ENCODE measurements at places on chromosomes 4 and X.

- DNase-seq: peak; percentile 26
These were observed 9.5 kb downstream of the ASB5 start for GRCh38 chr4:176259330-176260090.

- peak; percentile 80 for DNase-seq
These were observed at the start of gene HDX for GRCh38 chrX:84501798-84502628. Gene HDX (minus strand): TSS chrX:84502453. CDS start chrX:84475397, 27,056 bp downstream.

DNA sequence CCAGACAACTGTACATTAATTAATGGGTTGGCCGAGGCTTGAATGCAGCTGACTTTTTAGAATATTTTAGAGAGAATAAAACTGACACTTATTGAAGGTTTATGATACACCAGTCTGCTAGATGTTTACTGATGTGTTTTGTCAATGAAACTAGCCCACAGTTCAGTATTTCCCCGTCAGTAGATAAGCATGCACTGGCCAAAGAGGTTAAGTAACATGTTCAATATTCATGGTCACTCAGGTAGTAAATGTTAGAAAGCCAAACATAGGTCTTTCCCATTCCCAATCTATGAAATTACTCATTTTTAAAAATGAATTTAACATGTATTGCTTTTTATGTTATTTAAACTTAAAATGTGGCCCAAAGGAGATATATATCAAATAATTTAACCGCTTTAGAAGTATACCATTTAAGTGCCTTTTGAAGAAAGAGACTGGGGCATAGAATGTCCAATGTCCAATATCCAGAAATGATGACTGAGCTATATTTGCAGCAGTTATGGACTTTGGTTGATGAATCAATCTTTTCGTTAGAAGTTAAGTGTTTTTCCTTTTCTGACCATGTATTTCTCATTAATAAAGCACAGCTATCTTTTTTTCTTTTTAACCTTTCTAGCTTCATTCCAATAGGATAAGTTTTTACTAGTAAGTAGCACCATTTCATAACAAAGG lies 156.1 kb downstream of the RAPGEF2 start:
- no peak for DNase-seq

DNA sequence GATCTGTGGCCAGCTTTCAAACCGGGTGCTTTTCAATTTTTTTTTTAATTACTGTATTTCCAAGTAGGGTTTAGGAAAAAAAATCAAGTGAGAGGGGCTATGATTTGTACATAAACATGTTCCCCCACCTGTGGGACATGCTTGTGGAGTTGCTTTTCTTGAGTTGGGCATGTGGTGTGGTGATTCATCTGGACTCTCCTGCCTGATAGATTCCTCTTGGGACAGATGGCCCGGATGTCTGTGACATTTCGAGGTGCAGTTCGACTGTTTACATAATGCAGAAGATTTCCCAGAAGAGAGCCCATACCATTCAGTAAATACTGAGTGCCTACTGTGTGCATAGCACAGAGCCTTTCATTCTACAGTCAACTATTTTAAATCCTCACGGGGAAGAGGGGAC lies 49.9 kb downstream of the DOCK11 start:
- no peak for DNase-seq

DNA sequence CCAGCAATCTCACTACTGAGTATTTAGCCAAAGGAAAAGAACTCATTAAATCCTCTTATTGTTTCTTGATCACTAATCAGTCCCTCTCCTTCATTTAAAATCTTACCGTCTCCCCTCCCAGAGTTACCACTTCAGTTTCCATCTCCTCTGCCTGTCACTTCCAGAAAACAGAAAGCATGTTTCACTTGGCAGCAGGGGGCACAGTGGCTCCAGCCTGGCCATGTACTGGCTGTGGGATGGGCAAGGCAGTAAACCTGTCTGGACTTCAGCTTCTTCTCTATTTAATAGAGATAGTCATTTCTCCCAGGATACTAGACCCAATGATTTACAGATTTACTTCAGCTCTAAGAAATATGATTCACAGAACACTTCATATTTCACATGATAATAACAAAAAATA lies 63.2 kb downstream of the CD40LG start:
- no peak for DNase-seq

DNA sequence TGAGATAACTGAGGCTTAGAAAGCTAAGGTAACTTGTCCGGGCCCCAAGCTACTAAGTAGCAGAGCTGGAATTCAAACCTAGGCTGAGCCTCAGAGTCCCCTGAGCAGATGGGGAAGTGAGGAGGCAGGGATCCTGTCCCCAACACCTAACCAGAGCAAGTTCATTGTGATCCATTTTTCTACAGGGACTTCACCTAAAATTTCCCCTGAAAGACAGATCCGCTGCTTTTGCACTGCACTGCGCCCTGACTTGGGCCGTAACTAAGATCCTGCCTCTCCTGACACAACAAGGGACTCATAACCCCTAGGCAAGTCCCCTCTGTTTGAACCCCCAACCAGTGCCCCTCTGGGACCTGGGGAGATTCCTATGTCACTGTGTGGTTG lies 25.6 kb upstream of the MTM1 start:
- no peak for DNase-seq

GRCh38 chr4:92305148-92305877 lies 1.5 kb downstream of the GRID2 start:
- peak; percentile 53 for DNase-seq

DNA sequence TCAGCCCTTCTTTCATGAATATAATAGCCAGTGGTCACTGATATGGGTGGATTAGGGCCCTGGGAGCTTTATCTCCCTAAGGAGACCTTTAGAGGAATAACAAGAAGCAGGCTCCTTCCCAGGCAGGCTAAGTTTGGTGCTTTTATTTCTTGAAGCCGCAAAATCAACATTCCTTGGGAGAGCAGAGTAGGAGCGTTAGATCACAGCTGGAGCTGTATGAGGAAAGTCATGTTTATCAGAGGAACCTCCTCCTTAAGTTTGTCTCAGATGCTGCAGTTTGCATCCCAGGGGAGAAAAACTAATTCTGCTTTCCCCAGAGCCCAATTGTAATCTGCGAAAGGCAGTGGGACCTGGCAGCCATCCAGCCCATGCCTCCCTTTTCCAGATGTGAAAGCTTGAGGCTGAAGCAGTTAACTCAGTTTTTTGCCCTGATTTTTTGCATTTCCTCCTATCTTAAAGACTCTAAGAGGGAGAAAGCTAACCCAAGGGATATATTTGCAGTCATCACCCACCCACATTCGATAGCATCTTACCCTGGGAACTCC lies 186.0 kb upstream of the FRMPD4 start:
- no peak for DNase-seq

DNA sequence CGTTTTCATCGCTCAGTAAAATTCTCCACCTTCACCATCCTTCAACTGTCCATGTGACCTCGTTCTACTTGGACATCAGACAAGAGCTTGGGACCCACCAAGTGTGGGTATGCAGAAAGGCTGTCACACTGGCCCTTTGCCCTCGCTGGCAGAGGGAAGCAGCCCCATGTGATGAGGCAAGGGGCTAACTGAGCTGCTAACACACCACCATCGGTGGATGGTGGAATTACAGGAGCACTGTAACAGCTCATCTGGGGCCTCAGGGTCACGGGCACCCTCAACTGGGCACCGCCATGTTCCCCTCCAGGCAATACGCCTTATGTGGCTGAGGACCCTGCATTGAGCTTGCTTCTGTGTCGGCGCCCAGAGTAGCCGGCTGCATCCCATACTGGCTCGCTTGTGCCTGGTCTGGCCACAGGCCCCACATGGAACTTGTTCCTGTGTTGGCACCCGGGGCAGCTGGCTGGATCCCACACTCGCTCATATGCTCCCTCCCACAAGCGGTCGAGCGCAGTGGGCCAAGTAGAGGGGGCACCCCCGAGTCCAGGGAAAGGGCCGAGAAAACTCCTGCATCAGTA lies 109.5 kb downstream of the TAB3 start:
- no peak for DNase-seq

DNA sequence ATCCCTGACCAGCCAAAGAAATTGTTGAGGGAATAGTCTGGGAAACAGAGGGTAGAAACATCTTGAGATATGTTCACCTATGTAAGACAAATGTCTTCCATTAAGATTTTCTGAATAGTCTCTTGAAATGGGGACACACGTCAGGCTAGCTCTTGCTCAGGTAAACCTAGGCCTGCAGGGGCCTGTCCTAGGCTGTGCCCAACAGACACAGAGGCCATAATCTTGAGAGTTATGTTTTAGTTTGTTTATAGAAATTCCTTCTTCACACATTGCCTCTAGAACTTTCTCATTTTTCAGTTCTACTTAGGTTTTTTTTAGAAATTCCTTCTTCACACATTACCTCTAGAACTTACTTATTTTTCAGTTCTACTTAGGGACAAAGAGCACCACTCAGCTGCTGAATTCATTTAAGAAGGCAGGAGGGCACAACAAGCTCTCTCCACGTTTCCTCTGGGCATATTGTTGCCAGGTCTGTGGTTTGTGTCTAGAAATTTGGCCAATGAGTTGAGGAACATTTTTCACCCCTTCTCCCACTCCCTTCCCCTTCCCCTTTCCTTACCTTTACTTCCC lies 94.9 kb downstream of the ARHGAP24 start:
- DNase-seq: no peak

DNA sequence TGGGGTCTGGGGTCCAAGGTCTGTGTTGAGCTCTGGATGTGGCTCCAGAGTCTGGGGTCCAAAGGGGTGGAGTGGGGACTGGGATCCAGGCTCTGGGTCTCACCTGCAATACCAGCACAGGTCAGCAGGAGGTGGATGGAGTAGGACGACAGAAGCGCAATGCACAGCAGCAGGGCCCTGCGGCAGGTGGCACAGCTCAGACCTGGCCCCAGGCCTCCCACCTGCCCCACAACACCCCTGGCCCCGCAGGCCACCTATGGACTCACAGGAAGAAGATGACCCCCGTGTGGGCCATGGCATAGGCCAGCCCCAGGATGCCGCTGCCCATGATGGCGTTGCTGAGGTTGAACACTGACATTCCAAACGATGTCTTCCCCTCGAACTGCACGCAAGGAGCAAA lies 3.4 kb downstream of the SLC38A5 start:
- peak; percentile 2 for DNase-seq

- no peak for DNase-seq
These were observed 293.2 kb upstream of the PRPS2 start for GRCh38 chrX:12497832-12498591.

DNA sequence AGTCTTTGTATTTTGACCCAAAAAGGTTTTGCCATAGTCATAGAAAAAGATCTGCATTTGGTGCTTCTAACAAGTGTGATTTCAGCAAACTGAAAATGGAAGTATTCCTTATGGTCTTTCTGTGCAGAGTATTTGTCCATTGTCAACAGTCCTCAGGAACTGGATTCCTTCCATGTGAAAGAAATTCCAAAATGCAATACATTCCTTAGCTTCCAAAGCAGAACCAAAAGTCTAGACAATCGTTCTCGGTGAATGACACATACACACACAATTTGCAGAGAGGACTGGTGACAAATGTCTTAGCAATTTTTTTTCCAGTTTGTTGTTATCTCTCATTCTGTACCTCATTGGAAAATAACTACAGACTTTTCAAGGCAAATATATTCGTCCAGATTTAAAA lies 562.2 kb upstream of the SLIT2 start:
- DNase-seq: peak; percentile 54

- no peak for DNase-seq
These were observed 40.8 kb downstream of the HTRA3 start for GRCh38 chr4:8310306-8310705.

DNA sequence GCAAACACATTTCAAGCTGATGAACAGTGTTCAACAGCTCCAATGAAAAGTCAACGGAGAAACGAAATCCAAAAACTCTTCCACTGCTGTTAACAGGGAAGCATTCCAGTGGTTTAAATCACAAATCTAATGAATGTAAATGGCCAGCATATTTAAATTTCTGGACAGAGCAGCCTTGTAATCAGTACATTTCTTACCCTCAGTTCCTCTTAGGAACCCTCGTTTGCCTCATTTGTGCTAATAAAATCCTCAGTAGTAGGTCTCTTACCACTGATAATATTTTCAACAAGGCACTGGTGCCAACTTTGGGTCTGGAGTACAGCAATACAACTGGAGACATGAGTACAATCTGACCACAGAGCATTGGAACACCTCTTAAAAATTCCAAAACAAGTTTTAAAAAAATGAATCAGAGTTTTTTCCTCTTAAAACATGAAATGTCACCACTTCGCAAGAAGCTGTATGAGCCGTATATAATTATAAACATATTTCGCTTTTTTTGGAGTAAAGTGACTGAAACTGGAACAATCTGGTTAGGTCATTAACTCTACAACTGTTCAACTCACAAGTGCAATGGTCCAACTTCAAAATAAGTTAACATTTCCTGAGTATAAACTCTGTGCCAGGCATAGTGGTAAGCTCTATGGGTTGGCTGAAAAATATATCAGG lies 211.2 kb downstream of the CPEB2 start:
- DNase-seq: no peak

DNA sequence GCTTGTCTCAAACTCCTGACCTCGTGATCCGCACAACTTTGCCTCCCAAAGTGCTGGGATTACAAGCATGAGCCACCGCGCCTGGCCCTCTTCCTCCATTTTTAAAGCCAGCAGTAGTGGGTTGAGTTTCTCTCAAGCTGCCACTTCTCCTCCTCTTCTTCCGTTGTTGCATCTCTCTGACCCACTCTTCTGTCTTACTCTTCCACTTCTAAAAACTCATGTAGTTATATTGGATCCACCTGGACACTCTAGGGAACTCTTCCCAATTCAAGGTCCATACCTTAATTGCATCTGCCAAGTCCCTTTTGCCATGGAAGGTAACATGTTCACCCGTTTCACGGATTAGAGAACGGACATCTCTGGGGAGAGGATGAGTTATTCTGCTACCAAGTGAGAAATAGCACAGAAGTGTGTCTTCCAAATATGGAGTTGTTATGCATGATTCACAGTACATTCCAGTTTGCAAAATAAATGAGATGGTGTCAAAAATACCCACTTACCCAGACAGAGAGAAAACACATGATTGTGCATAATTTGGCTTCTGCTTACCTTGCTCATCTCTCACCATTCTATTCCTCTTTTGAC lies 51.8 kb downstream of the GBA3 start:
- no peak for DNase-seq

GRCh38 chr4:67436742-67437141 lies 108.6 kb downstream of the CENPC start:
- no peak for DNase-seq

GRCh38 chr4:154946113-154946512 lies 165.0 kb downstream of the RBM46 start:
- no peak for DNase-seq

DNA sequence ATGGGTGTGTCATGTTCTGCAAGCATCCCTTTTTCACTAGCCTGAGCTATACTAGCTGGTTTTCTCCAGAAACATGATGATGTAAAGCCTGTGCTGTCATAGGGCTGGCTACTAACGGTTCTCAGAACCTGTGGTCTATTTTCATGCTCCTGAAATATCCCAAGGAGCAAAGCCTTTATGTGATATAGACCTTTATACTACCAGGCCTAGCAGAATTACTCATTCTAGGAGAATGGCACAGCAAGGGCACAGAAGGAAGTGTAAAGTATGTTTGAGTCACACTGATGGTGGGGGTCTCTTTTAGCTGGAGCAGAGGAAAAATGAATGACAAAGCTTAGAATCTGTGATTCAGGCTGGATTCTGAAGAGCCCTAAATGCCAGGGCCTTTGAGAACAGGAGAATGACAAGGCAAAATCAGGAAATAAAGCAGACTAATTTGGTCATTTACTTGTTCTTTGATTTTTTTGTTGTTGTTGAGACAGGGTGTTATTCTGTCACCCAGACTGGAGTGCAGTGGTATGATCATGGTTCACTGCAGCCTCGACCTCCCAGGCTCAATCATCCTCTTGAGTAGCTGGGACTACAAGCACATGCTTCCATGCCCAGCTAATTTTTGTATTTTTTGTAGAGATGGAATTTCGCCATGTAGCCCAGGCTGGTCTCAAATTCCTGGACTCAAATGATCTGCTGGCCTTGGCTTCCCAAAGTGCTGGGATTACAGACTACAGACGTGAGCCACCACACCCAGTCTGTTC lies 11.8 kb downstream of the TCEAL1 start:
- DNase-seq: no peak

GRCh38 chrX:1649621-1650020 lies 34.8 kb downstream of the ASMT start:
- DNase-seq: no peak

Measured in AG08396 (cell line).